Glutamatergic neuron (in vitro differentiated cells): ENCODE measurements at places on chromosomes 5 and 9. TPM values are rescaled to one million over a fixed set of nuclear protein-coding genes. Genes with fewer than 3 reads are reported as not detected.

PAM gene
- 192 TPM for total RNA-seq

PARP8 gene
- 11.3 TPM for total RNA-seq

SLC6A18 gene
- total RNA-seq, result not detected

CARTPT gene
- total RNA-seq, result not detected

OTP gene
- total RNA-seq, result 0.17 TPM

DNA sequence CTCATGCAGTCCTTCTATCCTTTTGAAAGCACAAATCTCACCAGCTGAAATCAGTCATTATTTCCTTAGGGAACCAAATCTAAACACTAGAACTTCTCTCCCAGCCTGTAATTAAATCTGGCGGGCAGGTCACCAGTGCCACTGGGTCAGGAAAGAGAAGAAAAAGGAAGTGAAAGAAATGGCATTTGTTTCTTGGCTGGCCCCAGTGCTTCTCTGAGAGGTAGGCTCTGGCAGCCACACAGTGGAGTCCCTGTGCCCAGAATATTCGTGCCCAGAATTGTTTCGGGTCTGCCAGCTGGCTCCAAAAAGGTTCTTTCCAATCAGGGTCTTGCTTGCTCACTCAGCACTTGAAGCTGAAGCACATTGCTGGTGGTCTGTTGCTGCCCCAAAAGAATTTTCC, 133.9 kb upstream of the MTAP start:
- no peak for DNase-seq

- no peak for DNase-seq
Measured at GRCh38 chr5:149326611-149327010, 18.7 kb upstream of the GRPEL2 start.

DNA sequence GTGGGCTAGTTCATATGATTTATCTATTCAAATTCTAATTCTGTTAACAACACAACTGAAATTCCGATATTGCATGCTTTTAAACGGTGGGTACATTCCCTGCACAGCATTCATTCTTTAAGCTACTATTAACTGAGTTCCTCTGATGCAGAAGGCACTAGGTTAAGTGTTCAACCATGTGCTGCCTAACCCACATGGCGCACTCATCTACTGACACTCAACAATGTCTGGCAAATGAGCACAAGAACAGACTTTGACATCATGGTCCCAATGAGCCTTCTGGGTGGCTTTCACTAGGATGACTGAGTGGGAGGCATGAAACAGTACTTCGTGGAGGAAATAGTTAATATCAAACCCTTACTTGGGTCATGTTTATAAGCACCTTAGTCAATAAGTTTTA, 10.2 kb downstream of the NREP start:
- no peak for DNase-seq
